ENCODE measurements at places on chromosomes 3 and 15.

- DNase-seq: no peak
Measured at GRCh38 chr15:22257047-22258008, 177.0 kb downstream of the OR4M2 start.

- peak; percentile 52 for DNase-seq
Measured at GRCh38 chr3:32951410-32951811, at the start of gene CCR4. CCR4 (plus strand) TSS chr3:32951644; CDS start chr3:32953423, 1,779 bp downstream.

GRCh38 chr15:76190751-76191538 lies 120.3 kb downstream of the ETFA start:
- peak; percentile 74 for DNase-seq

GRCh38 chr3:33789183-33789954 lies 9.1 kb upstream of the PDCD6IP start:
- no peak for DNase-seq

DNA sequence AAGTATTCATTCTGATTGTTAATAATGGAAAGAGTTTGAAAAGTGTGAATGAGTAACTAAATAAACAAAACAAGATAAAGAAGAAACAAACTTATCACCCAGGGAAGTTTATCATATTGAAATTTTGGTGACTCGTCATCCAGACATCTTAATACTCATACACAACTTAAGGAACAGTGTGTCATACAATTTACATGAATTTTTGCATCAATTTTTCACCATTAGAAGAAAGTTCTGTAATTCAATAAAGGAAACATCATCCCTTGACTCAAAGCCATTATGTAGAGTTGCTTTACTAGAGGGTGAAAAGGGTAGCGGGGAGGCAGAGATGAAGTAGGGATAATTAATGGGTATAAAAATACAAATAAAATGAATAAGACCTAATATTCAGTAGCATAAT lies 536.2 kb downstream of the GRM7 start:
- no peak for DNase-seq

DNA sequence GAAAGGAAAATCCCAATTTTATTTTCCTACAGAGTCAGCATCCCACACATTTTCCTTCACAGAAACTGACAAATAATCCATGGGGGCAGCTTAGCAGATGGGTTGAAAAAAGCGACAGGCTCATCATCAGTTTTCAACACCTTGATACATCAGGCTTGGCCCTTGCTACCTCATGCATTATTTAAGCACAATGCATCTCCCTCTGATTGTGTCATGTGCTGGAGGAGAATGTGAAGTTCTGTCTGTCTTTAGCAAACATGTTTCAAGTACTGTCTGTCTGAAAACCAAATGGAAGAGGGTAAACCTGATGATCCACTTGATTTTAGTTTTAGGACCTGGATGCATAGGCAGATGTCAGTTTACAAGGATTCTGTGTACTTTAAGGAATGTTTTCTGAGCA lies 128.6 kb upstream of the ADAMTS9 start:
- DNase-seq: no peak

DNA sequence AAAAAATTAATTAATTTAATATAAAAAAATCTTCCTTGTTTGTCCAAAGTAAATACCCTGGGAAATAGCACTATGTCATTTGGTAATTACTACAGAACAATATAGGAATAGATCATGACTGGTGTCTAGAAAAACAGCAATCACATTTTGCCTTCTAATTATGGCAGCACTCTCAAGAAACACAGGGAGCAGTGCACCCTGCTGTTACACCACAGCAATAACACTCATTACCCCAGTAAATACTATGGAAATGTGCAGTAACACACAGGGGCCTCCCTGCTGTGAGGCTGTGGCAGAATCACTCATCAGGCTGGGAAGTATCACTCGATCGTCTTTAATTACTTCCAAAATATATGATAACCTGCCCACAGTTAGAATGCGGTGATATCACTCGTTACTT lies 646.0 kb downstream of the TUSC7 start:
- DNase-seq: no peak

DNA sequence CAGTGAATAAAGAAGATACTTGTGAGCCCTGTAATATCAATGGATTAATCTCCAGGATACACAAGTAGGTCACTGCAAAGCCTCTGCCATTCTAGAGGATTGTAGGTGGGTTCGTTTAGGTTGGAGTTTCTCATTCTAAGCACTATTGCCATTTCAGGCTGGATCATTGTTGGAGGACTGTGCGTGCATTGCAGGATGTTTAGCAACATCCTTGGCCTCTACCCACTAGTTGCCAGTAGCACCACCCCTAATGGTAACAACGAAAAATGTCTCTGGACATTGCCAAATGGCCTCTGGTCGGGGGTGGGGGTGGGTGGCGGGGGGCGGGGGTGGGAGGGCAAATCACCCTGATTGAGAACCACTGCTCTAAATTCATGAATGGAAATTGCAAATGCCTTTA lies 4.9 kb upstream of the IFT57 start:
- no peak for DNase-seq
